Peyer's patch (tissue), 4 donors: ENCODE measurements at places on chromosomes 16 and 17. TPM values are rescaled to one million over a fixed set of nuclear protein-coding genes. Genes with fewer than 3 reads are reported as not detected.

Gene NGFR
- 1.5 TPM for total RNA-seq

Gene TNFRSF13B
- total RNA-seq, result not detected

Gene SOX9
- 40.0 TPM for total RNA-seq

Gene DHX58
- total RNA-seq, result 19.8 TPM

Gene NPIPB9
- not detected for total RNA-seq
